ENCODE measurements at places on chromosomes 4 and X. TPM values are rescaled to one million over a fixed set of nuclear protein-coding genes. Genes with fewer than 3 reads are reported as not detected.

Gene CFP
- 1.4 TPM for polyA plus RNA-seq

Gene POU3F4
- polyA plus RNA-seq: not detected

Gene RENBP
- 1.4 TPM for polyA plus RNA-seq

Gene APELA
- not detected for polyA plus RNA-seq

Gene RIPPLY1
- polyA plus RNA-seq: not detected

Gene GPR34
- polyA plus RNA-seq: not detected

Gene CXXC4
- polyA plus RNA-seq: not detected

Gene STAP1
- polyA plus RNA-seq: 237 TPM

Gene GJB1
- not detected for polyA plus RNA-seq

Gene MAGEA9B
- not detected for polyA plus RNA-seq

Gene NWD2
- polyA plus RNA-seq: not detected

Gene GRPEL1
- 36.0 TPM for polyA plus RNA-seq

Gene SSX4B
- polyA plus RNA-seq: not detected

Gene TCEAL6
- polyA plus RNA-seq: not detected

Gene MND1
- polyA plus RNA-seq: not detected

Gene MSANTD1
- polyA plus RNA-seq: not detected

Gene CT45A10
- polyA plus RNA-seq: not detected

Gene GAGE13
- polyA plus RNA-seq: not detected

Gene POLN
- polyA plus RNA-seq: not detected

Gene TAF7L
- not detected for polyA plus RNA-seq

Gene IQCM
- not detected for polyA plus RNA-seq

Gene PROM1
- not detected for polyA plus RNA-seq

Data from naive B cell (primary cell).